Large intestine (tissue), 12 donors: ENCODE measurements at places on chromosomes 16 and 17. TPM values are rescaled to one million over a fixed set of nuclear protein-coding genes. Genes with fewer than 3 reads are reported as not detected.

DNA sequence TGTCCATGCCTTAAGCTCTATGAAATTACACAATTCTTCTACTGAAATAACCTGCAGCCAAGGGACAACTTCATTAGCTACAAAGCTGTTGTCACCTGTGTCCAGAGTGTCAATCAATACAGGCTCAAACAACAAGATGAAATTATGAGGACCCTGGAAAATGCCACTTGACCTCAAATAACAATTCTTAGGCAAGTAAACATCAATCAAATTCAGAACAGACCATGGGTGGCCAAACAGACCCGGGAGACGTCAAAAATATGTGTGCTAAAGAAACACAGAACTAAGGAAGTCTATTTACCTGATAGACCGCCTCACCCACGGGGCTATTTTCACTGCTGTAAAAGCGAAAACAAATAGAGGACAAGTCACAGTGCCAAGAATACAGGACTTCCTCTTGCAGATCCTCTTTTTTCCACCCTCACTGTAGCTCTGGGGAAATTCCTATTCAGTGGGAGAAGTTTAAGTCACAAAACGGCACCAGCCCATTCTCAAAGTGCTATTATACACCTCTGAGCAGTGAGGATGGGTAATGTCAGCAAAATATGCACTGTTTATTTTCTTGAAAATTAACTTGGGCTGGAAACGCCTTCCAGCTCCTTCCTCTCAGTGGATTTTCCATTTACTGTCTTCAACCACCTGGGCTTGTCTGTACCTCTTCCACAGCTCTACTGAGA, 2.7 kb downstream of the LITAF start:
- peak; percentile 30 for DNase-seq
- H3K36me3 ChIP-seq = no peaks in the 10 kb centered on the region
- peaks cover 17% of the 10 kb centered on the region for H3K27me3 ChIP-seq
- H3K4me3 ChIP-seq = no peak overlapping the region
- H3K27ac ChIP-seq = peak overlapping the region; percentile 25
- peaks cover 4% of the 10 kb centered on the region for H3K4me1 ChIP-seq

- peak overlapping the region; percentile 84 for H3K27ac ChIP-seq
- H3K27me3 ChIP-seq = no peaks in the 10 kb centered on the region
- DNase-seq = no peak
- peaks cover 48% of the 10 kb centered on the region for H3K36me3 ChIP-seq
- H3K4me3 ChIP-seq = no peak overlapping the region
Observed at GRCh38 chr17:36597866-36598777, 3.3 kb upstream of the MRM1 start.

DNA sequence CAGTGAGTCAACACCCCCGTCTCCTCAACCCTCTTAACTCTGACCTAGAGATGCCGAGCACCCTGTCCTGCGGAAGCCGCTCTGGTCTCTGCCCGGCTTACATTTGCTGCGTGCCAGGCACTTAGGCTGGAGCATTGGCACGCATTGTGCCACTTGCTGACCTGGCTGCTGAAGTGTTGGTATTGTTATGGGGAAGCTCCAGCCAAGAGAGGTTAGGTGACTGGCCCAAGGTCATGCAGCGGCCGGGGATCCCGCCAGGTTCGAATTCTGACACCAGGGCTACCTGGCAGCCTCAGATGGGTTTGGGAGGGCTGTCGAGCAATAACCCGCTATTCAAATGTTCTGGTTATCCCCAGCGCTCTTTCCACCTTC, 5.0 kb upstream of the HSD17B1 start:
- peaks cover 5% of the 10 kb centered on the region for H3K27me3 ChIP-seq
- H3K4me3 ChIP-seq = peak overlapping the region; percentile 51
- peaks cover 12% of the 10 kb centered on the region for H3K4me1 ChIP-seq
- H3K27ac ChIP-seq = no peak overlapping the region
- DNase-seq = no peak

- peaks cover 8% of the 10 kb centered on the region for H3K27me3 ChIP-seq
- DNase-seq = no peak
Observed at GRCh38 chr17:7992516-7992915, 9.9 kb upstream of the GUCY2D start.

DNA sequence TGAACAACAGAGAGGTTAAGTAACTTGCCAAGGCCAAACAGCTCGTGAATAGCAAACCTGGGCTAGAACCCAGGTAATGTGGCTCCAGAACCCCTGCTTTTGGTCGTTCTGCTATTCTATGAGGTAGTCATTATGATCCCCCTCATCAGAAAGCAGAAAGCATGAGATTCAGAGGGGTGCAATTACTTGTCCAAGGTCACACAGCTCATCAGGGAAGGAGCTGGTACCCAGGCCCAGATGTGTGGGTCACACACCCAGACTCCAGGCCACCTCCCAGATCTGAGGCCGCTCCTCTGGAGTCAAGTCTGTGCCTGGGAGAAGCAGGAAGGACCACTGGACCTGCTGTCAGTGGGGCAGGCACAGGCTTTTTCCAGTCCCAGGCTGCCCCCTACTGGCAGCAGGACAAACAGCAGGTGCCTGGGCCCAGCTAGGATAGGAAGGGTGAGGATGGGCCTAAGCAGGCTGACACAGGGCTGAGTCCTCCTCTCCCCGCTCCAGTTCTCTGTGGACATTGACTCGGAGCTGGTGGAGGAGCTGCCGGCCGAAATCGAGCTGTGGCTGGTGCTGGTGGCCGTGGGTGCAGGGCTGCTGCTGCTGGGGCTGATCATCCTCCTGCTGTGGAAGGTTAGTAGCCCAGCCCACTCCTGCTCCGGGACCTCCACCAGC, 7.8 kb upstream of the PDK2 start:
- H3K4me3 ChIP-seq = no peak overlapping the region
- no peak overlapping the region for H3K27ac ChIP-seq
- H3K36me3 ChIP-seq = peaks cover 24% of the 10 kb centered on the region
- H3K4me1 ChIP-seq = no peaks in the 10 kb centered on the region
- no peak for DNase-seq

GRCh38 chr17:83200231-83200699, 120.9 kb downstream of the METRNL start:
- no peak for DNase-seq
- no peaks in the 10 kb centered on the region for H3K27me3 ChIP-seq
- H3K4me1 ChIP-seq = no peaks in the 10 kb centered on the region
- H3K4me3 ChIP-seq = no peak overlapping the region

DNA sequence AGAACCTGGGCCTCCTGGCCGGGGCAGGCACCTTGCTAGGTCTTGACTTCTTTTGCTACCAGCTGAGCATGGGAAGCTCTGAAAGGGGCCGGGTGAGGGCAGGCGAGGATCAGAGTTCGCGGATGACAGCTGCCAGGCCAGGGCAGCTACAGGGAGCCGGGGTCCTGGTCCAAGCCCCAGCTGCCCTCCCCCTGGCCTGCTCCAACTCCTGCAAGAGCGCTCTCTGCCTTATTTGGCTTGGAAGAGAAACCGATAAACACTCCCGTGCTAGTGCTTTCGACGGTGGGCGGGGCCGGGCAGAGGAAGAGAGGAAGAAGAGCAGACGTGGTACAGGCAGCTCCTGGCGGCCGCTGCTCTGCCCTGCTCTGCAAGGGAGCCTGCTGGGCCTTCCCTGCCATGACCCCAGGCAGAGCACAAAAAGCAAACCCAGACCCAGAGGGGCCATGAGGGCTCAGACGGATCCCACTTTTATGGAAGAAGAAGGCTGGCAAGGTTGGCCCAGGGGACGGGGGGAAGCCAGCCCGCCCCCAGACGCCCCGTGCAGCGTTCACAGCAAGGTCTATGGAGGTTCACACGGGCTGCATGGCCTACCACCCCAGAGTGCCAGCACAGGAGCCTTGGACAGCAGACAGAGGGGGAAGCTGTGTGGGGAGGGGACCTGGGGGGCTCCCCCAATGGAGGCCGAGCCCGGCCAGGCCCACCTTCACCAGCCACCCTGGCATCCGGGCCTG, 25.6 kb downstream of the PIEZO1 start:
- no peaks in the 10 kb centered on the region for H3K27me3 ChIP-seq
- H3K27ac ChIP-seq = peak overlapping the region; percentile 44
- DNase-seq = peak; percentile 56
- H3K36me3 ChIP-seq = peaks cover 4% of the 10 kb centered on the region

The WSCD1 gene
- 1.9 TPM for polyA plus RNA-seq

DNA sequence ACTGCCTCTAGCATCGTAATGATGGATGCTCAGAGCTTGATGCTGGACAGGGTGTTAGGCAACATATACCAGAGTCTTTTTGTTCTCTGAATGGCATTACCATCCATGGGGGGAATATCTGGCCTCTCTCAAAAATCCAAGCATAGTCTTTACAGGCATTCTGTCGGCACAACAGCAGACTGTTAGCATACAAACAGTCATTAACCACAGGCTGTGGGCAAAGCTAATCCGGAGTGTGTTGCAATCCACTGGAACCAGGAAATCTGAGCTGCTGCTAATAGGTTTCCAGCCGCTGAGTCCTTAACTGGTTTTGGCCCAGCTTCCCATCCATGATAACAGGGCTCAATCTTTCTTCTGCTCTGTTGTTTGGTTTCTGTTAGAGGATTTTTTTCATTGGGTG, 371.9 kb downstream of the HS3ST3B1 start:
- no peak overlapping the region for H3K4me3 ChIP-seq
- no peak overlapping the region for H3K27ac ChIP-seq
- DNase-seq = no peak
- no peaks in the 10 kb centered on the region for H3K4me1 ChIP-seq
- no peaks in the 10 kb centered on the region for H3K36me3 ChIP-seq
